Natural killer cell (primary cell): ENCODE measurements at places on chromosomes 16 and 17.

- DNase-seq, result no peak
Observed at GRCh38 chr16:16857012-16857411, 478.1 kb downstream of the NPIPA7 start.

GRCh38 chr16:22813223-22813947, 577 bp upstream of the HS3ST2 start:
- DNase-seq, result no peak

GRCh38 chr17:73068322-73069153, 23.9 kb downstream of the SLC39A11 start:
- no peak for DNase-seq

DNA sequence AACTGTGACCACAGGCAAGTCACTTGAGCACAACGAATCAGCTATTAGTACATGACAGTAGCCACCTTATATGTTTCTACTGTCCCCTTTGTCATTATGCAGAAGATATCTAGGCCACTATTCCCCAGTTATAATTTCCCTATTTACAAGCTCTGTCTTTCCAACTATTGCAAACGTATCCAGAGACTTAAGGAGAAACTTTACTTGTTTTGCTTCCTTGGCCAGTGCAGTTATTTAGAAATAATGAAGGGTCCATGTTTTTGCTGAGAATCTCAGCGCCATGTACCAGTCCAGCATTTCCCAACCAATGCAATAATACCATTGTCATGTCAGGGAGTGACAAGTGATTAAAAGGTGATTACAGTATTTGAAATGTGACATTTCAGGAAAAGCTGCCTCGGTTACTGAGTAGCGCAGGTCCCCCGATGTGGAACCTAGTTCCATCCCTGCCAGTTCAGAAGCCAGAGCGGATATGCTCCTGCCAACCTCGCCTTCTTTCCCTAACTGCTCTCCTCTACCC, 743 bp downstream of the ZNF624 start:
- DNase-seq, result no peak

DNA sequence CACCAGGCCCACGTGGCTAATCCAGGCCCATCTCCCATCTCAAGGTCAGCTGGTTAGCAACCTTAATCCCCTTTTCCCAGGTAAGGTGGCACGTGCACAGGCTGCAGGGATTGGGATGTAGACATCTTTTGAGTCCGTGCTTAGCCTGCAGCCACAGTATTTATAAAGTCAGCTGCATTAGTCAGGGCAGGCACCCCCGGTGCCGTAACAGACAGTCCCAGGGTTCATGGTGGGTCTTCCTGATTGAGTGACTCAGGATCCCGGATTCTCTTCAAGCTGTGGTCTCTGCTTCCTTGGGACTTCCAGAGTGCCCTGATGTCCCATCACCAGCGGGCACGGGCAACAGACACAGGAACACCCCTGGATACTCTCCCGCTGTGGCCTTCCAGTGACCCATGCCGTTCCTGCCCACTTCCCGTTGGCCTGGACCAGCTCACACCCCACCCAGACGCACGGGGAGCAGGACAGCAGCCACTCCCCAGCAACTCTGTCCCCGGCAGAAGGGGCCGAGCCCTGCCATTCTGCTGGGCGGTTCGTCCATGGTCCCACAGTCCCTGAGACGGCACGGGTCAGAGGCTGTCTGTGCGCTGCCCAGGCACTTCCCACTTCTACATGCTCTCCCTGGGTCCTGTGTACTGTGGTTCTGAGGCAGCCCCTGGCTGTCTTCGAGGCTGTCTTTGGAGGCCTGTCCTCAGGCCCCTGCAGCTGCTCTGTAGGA, 248.6 kb upstream of the GSE1 start:
- no peak for DNase-seq

DNA sequence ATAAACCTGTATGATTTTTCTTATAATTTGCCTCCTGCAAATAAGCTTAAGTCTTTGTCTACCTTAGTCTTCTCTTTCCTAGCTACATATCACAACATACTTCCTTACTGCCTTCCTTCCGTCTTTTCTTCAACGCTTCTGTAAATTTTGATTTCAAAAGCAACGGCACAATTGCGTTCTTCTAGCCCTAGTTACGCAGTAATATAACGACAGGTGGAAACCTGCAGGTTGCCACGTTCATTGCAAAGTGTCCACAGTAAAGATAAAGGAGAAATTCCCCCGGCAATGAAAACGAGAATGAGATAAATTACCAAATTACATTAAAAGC, 546 bp upstream of the PSMD7 start:
- no peak for DNase-seq

- no peak for DNase-seq
Observed at GRCh38 chr17:37701496-37701898, 43.4 kb downstream of the HNF1B start.

DNA sequence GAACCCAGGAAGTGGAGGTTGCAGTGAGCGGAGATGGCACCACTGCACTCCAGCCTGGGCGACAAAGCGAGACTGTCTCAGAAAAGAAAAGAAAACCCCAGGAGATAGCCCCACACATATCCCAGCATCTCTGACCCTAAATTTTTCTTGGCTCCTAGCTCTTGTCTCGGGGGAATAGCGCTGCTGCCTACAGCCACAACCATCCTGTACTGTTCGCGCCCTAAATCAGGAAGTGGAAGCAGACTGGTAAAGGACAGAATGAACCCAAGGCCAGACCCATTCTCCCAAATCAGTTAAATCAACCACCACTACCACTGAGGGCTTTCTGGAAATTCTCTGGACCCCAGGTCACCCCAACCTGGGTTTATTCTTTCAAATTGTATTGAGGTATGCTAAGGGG, 1.7 kb downstream of the CTDNEP1 start:
- DNase-seq, result no peak

GRCh38 chr16:1378804-1379303, 27.1 kb downstream of the GNPTG start:
- DNase-seq, result peak; percentile 74

DNA sequence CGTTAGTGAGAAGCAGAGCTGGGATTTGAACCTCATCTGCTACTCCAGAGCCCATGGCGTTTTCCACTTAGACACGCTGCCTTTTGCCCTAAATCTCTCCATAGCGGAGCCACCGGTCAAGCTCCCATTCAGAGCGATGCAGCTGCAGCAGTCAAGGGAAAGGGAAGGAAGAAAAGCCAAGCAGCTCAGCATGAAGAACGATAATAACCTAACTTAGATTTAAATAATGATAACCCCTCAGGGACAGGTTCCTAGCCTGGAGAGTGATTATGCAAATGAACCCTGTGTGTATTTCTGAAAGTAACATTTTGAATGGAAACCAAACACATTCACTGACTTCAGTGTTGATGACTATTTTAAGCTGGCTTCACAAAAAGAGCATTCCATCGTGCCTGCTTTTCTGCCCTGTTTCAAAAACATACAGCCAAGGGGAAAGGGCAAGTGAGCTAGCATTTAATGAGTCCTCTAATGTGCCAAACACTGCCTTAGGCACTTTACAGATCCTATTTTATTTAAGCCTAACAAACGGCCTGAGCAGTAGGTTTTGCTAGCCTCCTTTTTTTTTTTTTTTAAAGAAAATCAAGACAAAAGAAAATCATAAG, 798.3 kb downstream of the CDH8 start:
- DNase-seq, result no peak

- no peak for DNase-seq
Observed at GRCh38 chr16:86718118-86718517, 139.8 kb downstream of the FOXL1 start.

DNA sequence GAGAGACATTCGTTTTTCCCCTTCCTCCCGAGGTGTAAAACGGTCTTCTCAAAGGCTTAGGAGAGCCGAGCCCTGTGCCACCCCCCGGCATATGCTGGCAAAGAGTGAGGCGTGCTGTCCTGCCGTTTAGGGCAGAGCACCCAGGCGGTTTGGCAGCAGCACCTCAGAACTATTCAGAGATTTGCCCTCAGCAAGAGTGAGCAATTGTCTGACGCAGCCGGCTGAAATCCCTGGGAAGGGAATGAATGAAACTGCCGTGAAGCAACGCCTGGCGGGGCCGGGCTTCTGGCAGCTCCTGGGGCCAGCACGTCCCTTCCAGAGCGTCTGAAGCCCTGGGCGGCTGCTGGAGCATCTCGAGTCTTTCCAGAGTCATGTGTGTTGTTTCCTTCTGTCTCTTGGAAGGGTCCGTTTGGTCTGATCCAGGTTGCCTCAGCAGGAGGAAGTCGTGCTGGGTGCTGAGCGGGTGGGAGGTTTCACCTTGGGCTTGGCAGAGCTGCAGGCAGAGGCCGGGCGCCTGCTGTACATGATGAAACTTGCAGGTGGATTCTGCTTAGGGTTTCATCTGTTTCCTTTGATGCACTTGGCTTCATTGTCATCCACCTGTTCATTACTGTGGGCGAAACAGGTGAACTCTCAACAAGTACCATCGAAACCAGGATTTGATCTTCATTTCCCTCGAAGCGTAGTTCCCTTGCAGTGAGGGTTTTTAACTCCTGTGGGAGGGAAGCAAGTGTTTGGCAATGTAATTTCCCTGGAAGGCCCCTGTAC, 35.4 kb downstream of the TBCD start:
- no peak for DNase-seq

DNA sequence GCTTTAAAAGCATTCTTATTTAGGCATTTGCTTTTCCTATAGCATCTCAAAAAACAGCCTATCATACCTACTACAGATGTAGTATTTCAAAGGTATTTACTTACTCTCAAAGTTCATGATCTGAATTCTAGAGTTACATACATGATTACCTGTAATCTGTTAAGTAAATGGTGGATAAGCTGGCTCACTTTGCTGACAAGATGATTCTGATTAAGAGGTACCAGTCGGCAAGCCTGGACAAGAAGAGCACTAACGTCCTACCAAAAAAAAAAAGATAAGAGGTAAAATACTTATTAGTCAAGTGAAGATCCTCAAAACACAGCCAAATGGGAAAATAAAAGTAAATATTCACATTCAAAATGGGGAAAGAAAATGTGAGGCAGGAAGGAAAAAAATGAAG, 2.7 kb downstream of the HEATR6 start:
- no peak for DNase-seq

DNA sequence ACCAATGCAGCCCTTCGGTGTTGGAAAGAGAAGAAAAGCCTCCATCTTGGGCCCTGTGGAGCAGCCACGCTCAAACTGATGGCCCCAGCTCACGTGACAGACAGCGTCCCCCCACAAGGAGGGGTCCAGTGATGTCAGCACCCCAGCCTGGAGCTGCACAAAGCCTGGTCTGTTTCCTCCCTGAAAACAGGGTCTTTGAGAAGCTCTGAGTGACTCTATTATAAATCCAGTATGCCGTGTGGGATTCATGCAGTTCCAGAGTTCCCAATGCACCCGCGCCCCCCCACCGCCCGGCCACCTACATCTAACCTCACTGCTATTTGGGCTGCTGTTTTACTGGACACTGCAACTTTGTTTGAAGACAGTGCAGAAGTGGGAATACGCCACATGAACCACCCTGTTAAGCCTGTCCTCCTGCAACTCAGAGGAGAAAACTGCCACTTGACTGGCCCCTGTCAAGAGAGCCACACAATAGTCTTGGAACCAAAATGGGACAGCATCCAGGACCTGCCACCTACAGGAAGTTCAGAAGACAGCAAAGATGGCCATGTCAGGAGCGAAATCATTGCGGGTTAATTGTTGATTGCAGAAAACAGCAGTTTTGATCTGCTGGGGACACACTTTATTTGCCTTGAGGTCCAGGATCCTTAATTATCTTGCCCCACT, 33.1 kb downstream of the PMP22 start:
- no peak for DNase-seq

DNA sequence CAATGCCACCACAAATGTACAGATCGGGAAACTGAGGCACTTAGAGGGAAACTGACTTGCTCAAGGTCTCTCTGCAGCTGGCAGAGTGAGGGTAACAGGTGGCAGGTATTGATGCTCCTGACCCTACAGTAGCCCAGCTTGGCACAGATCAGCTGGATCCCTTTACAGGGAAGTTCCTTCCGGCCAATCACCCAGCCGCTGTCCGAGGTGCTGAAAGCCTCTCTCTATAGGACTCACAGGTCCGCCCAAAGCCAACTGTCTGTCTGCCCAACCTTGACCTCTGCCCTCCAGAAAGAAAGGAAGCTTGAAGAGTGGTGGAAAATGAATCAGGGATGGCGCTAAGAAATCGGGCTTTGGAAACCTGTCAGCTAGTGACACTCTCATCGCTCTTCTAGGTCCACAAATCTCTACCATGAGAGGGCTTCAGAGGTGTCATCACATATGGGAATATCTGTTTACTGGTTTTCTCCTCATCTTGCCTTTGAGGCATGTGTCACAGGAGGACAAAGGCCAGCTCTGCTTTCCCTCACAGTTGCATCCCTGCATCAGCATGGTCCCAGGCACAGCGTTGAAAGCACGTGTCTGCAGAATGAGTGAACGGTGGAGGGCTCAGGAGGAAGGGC, 246.2 kb downstream of the KATNIP start:
- DNase-seq, result no peak

GRCh38 chr16:48479329-48479728, 94.1 kb upstream of the SIAH1 start:
- no peak for DNase-seq

DNA sequence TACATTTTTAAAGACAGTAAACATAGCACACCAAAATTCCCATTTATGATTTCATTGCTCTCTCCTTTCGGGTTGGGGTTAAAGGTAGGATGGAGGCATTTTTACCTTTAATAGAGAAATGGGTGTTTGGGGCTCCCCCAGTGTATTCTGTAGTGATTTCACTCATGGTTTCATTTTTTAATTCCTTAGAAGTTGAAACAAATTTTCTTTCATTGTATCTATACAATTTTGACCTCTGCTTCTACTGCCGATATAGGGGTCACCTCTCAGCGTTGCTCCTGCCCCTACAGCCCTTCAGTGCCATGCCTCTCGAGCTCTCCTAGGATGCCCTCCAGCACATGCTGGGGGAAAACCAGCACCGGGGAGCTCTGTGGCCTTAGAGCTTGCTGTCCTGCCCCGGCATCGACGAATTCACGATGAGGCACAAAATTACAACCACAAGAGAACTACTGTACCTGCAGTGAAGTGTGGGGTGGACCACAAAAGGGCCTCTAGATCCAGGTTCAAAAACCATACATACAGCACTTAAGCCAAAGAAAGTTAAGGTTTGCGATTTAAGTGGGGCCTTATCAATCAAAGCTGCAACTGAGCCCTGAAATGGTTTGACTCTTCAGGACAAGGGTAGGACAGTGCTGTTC, 39.3 kb downstream of the LITAFD start:
- no peak for DNase-seq

- no peak for DNase-seq
Observed at GRCh38 chr17:7415784-7416183, 4.3 kb upstream of the SPEM1 start.
